ENCODE measurements at places on chromosomes 1 and 21.

- DNase-seq = no peak
These were observed 27.0 kb downstream of the DISC1 start for GRCh38 chr1:231653632-231654031.

DNA sequence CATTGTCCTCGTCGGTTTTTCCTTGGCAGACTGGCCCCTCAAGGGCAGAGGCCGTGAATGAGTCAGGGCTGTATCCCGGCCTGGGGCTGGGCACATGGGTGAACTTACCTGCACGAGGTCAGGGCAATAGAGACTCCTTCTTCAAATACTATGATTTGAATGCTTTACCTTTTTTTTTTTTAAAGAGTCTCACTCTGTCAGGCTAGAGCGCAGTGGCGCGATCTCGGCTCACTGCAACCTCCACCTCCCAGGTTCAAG is 5.0 kb downstream of the LAPTM5 start:
- peak; percentile 20 for DNase-seq

- DNase-seq = no peak
These were observed 11.5 kb upstream of the SLC9A1 start for GRCh38 chr1:27166351-27166802.

DNA sequence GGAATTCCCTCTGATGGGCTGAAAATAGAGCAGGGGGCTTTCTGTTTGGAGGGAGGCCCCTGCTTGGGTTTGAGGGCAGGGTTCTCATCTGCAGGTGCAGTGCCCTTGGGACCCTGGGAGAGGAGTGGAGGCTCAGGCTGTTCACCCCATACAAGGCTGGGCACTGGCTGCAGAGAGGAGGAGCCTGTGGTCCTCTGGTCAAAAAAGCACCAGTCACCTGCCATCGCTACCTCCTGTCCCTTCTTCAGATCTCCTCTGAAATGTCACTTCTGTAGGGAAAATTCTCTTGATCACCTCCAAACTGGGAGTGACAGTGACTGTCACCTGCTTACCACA is 108.9 kb downstream of the TRABD2B start:
- no peak for DNase-seq

- no peak for DNase-seq
These were observed 69.0 kb downstream of the DDR2 start for GRCh38 chr1:162701286-162701685.

DNA sequence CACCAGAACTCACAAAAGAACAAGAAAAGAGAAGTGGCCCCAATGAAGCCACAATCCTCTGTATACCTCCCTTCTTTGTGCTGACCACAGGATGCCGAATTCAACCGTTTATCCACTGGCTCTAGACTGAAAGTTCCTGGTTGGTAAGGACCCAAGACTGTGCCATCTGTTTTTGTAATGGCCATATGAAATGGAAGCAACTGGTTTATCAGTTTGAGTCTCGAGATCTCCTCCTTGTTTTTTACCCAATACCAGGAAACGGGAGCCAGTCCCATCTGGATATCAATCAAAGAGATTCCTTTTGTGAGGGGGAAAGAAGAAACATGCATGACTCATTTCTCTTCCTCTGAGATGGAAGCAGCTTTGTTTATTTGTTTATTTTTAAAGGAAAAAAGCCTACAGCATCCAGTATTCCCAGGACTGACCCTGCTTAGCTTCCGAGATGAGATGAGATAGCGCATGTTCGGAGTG is 32.4 kb upstream of the ZNF124 start:
- DNase-seq = peak; percentile 66

GRCh38 chr1:58652651-58653184 is 47.1 kb downstream of the MYSM1 start:
- DNase-seq = peak; percentile 93

GRCh38 chr1:5928714-5929400 is 63.4 kb downstream of the NPHP4 start:
- DNase-seq = no peak

All from dermis blood vessel endothelial cell (primary cell).